Coronary artery (tissue), 2 donors: ENCODE measurements at places on chromosomes 16 and 17.

DNA sequence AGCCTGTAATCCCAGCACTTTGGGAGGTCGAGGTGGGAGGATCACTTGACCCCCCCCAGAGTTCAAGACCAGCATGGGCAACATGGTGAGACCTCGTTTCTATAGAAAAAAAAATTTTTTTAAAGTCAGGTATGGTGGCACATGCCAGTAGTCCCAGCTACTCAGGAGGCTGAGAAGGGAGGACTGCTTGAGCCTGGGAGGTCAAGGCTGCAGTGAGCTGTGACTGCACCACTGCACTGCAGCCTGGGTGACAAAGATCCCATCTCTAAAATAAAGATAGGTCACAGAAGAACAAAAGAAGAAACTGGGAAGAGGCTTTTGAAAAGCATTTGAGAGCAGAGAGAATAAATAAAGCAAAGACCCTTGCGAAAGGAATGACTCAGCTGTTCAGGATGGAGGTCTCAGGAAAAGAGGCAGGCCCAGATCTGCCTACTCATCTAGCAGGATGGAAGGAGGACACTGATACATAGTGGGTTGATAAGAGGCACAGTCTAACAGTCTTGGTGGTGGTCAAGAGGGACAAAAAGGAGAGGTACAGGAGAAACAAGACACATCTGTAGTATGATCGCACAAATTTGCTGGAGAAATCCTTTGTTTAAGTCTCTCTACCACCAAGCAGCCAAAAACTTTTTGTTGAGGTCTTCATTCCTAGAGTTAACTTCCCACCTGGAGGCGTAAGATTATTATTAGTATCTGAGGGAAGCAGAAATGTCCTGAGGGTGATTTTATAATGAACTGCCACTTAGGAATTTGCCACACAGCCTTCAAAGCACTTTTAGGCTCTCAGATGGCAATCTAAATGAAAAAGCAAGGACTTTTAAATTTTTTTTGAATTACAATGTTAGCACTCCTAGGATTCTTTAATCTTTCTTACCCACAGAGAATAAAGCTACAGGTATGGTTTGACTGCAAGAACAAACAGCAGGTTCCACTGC lies 17.6 kb downstream of the ZSWIM7 start:
- DNase-seq, result no peak

DNA sequence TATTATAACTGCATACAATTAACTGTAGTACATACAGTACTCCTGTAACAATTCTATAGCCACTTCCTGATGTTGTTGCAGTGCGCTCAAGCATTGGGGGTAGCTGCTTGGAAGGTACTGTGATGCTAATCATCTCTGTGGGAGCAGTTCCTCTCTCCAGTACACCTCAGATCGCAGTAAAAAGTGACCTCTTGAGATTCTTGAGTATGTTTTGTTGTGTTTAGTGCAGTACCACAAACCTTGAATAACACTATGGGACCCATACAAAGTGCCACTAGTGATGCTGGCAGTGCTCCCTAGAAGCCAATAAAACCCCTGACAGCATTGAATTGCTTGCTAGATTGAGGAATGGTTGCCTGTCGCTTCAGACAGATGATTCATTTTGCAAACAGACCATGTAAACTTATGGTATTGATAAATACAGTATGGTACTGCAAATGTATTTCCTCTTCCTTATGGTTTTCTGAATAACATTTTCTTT lies 193.0 kb downstream of the SPECC1 start:
- DNase-seq, result no peak

GRCh38 chr17:81931557-81932332 lies 4.2 kb upstream of the MAFG start:
- DNase-seq, result no peak

GRCh38 chr17:4998027-4998731 lies 429 bp downstream of the KIF1C start:
- DNase-seq, result peak; percentile 79

DNA sequence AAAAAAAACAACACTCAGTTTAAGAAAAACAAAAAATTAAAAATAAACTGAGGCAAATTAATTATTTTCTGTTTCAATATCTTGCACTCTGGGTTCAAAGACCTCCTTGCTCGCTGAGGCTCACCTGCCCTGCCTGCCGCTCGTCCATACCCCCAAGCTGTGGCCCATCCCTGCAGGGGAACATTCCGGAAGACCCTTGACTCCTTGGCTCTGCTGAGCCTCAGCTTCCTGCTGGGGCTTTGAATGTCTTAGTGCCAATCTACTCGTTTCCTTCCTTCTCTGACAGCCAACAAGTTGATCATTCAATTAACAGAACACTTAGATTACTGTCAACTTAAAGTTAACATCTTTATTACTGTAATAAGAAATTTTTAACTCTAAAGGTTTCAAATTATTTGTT lies 24.3 kb downstream of the G6PC1 start:
- no peak for DNase-seq

- DNase-seq, result no peak
Measured at GRCh38 chr16:12132290-12132689, 155.8 kb downstream of the SNX29 start.

GRCh38 chr17:50949128-50949988 lies 83.2 kb upstream of the TOB1 start:
- no peak for DNase-seq

DNA sequence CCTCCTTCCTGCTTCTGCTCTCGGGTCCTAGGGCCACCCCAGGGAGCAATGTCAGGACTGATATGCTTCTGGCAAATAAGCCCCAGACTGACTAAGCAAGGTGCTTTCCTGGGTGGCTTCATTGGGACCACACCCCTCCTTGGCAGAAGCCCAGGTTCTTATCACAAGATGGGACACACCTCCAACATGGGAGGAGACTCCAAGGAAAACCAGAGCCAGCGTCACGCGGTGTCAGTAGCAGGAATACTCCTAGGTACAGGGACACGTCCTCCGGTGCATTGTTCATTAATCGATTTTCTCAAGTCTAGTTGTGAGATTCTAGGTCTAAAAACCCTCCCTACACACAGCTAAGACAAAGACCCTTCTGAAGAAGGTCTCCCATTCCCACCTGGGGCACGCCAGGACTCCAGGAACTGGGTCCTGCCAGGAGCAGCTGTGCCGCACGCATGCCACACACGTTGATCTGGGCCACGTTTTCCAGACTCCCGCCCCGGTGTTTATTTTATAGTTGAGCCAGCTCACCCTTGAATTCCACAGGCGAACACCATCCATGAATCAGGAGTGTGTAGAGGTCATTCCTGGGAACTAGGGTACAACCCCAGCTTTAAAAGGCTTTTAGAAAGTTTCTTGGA lies 30.8 kb downstream of the FA2H start:
- DNase-seq, result no peak

DNA sequence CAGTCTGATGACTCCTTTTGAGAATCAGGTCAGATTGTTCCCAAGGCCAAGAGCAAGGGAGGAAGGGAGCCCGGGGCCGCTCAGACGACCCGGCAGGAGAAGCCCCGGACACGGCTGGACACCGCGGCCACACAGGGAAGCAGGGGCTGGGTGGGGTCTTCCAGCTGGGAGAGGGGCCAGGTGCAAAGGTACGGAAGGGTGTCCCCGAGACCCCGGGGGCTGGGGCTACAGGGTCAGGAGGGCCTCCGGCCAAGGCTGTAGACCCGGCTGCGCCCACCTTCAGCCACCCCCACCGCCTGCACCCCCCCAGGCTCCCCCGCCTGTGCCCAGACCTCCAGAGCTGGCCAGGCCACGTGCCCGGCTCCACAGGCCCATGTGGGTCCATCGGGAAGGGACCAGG lies 21.9 kb upstream of the C1QTNF8 start:
- no peak for DNase-seq

DNA sequence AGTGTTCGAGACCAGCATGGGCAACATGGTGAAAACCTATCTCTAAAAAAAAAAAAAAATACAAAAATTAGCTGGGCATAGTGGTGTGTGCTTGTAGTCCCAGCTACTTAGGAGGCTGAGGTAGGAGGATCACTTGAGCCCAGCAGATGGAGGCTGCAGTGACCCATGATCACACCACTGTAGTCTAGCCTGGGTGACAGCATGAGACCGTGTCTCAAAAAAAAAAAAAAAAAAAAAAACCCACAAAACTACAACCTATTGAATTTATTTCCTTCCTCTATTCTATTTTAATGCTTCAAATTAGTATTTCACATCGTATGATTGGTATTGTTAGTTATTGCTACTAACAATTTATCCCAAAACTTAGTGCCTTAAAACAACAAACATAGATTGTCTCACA lies 9.4 kb upstream of the NUFIP2 start:
- DNase-seq, result no peak

DNA sequence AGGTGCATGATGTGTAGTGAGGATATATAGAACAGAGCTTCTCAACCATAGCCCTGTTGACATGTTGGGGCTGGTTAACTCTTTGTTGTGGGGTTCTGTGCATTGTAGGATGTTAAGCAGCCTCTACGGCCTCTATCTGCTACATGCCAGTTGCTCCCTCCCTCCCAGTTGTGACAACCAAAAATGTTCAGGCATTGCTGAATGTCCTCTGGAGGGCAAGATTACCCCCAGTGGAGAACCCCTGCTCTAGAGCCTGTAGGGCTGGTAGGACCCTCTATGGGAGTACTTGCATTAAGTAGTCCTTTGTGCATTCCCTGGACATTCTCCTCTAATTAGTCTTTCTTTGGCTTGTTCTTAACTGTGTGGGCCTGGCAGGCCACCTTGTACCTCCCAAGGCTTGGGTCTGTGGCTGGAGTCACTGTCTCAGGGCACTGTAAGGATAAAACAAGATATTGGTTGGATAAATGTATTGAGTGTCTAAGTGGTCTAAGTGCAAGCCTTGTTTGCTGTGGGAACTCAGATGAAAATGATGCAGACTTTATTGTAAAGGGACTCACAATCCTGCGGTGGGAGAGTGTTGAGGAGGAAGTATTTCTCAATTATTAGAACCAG lies 19.8 kb upstream of the MYO1D start:
- DNase-seq, result no peak

DNA sequence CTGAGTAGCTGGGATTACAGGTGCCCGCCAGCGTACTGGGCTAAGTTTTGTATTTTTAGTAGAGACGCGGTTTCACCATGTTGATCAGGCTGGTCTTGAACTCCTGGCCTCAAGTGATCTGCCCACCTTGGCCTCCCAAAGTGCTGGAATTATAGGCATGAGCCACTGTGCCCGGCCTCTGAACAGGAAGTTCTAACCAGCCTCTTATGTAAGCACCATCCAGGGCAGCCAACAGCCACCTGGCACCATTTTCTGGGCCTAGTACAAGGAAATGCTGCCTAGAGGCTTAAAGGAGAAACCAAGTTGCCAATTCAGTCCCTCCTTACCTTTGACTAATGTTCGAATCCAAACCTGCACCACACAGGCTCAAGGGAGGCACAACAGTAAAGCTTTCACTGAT lies 8.5 kb upstream of the SLC39A11 start:
- DNase-seq, result no peak

GRCh38 chr17:76141212-76142038 lies at the start of gene FOXJ1:
FOXJ1 (minus strand) TSS chr17:76141245; CDS start chr17:76140395, 850 bp downstream.
- peak; percentile 87 for DNase-seq

DNA sequence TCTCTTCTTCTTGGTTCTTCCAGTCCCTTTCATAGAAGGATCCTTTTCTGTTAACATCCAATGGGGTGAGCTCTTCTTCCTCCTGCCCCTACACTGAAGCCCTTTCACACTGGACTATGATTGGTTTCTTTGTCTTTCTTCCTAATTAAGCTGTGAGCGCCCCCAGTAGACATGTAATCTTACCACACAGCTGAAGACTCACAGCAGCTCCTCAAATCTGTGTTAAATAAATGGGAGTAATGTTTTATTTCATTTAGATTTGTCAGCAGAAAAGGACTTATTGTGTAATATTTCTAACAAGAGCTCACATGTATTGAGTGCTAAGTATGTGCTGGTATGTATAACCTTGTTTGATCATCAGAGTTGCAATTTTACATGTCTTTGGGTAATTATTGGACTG lies 55.7 kb downstream of the TOX3 start:
- DNase-seq, result no peak

DNA sequence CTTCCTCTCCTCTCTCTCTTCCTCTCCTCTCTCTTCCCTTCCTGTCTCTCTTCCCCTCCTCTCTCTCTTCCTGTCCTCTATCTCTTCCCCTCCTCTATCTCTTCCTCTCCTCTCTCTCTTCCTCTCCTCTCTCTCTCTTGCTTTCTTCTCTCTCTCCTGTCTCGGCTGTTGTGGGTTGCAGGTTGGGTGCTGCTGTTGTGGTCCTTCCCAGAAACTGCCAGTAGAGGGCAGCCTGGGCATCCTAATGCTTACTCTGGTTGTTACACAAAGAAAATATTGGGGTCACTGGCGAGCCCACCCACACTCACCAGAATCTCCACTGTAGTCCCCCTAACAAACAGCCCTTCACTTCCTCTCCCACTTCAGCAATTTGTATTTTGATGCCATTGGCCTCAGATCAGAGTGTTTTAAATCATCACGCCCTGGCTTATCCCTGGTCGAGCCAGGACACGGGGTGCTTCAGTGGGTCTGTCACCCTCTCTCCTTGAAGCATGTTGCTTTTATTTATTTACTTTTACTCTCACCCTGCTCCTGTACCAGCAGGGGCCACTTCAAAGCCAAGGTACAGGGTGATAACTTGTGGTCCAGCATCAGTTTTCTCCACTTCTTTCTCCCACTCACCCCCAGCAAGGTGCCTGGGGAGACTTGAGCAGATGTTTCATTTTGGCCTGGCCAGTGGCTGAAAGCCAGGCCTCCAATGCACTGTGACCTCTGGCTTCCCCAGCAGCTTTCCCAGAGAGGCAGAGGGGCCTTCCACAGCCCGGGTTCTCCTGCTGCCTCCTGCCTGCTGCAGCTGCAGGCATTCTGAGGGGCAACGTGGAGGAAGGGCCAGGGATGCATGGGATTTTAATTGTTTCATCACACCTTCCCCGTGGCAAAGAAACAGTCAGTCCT lies 4.7 kb upstream of the MMP15 start:
- DNase-seq, result no peak

- DNase-seq, result no peak
Measured at GRCh38 chr16:3388325-3388724, 12.5 kb downstream of the ZSCAN32 start.

DNA sequence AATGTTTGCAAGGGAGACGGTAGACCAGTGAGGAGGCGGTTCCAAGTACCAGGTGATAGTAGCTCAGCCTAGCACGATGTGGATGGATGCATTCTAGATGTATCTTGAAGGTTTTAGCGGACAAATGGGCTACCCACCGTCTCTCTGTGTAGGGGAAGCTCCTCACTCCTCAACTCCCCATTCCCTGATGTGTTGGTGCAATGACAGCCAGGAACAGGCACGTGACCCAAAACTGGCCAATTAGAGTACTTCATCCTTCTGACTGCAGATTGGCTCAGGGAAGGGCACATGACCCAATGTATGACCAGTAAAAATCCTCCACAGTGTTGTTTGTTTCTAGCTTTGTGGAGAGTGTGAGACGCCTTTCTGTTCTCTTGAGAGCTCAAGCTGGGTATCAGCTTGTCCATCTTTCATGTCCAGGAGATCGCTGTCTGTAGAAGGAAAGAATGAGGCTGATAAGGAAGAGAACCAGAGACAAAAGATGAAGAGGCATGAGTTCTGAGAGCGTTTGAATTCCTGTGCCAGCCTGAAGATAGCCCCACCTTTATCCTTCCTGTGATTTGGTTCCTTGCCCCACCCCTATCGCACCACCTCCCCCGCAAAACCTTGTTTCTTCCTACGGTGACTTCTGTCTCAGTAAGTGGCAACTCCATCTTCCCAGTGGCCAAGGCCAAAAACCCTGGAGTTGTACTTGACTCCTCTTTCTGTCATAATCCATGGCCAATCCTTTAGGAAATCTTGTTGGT lies 2.3 kb upstream of the BORCS6 start:
- DNase-seq, result peak; percentile 93
